ENCODE measurements at places on chromosomes 3 and 15. TPM values are rescaled to one million over a fixed set of nuclear protein-coding genes. Genes with fewer than 3 reads are reported as not detected.

The TNK2 gene
- total RNA-seq, result 38.6 TPM

DNA sequence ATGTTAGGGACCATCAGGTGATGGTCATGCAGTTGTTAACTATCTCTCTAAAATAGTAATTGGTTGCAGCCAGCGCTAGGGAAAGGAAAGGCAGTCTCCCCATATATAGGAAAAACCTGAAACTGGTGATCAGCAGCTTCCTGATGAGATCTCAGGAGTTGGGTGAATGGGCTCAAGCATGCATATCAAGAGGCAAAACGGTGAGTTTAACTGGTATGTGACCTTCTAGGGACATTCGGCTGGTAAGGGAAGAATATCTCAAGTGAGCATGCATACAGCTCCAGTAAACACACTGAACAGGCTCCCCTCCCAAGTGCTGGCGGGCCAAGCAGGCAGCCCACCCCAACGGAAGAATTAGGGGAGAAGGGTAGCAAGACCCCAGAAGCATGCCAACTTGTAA, 49.3 kb upstream of the ROBO2 start:
- DNase-seq, result no peak
- no peaks in the 10 kb centered on the region for H3K36me3 ChIP-seq
- no peaks in the 10 kb centered on the region for H3K4me1 ChIP-seq
- H3K27ac ChIP-seq, result no peak overlapping the region
- H3K4me3 ChIP-seq, result no peak overlapping the region
- H3K27me3 ChIP-seq, result no peaks in the 10 kb centered on the region

The KBTBD13 gene
- not detected for total RNA-seq

DNA sequence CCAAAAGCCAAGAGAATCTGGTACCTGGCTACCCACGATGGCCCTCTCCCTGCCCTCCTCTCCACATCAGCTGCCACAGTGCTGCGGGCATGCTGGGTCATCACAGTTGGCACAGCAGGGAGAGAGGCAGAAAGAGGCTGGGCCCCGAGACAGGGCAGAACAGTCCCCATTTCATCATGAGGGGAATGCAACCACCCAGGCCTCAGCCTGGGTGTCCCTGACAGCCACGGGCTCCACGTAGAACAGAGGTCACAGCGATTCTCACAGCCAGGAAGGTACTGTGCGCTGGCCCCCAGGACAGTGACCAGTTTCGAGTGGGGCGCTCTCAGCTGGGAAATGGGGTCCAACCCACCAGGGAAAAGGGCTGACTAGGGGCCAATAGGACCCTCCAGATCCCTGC, 6.3 kb downstream of the LIPC start:
- no peak overlapping the region for H3K27ac ChIP-seq
- no peak for DNase-seq
- H3K27me3 ChIP-seq, result no peaks in the 10 kb centered on the region

- no peaks in the 10 kb centered on the region for H3K4me1 ChIP-seq
- H3K36me3 ChIP-seq, result peaks cover 21% of the 10 kb centered on the region
- H3K27me3 ChIP-seq, result no peaks in the 10 kb centered on the region
- H3K4me3 ChIP-seq, result no peak overlapping the region
Observed at GRCh38 chr3:126026277-126026751, 57.3 kb downstream of the ROPN1B start.

The FETUB gene
- total RNA-seq, result not detected

DNA sequence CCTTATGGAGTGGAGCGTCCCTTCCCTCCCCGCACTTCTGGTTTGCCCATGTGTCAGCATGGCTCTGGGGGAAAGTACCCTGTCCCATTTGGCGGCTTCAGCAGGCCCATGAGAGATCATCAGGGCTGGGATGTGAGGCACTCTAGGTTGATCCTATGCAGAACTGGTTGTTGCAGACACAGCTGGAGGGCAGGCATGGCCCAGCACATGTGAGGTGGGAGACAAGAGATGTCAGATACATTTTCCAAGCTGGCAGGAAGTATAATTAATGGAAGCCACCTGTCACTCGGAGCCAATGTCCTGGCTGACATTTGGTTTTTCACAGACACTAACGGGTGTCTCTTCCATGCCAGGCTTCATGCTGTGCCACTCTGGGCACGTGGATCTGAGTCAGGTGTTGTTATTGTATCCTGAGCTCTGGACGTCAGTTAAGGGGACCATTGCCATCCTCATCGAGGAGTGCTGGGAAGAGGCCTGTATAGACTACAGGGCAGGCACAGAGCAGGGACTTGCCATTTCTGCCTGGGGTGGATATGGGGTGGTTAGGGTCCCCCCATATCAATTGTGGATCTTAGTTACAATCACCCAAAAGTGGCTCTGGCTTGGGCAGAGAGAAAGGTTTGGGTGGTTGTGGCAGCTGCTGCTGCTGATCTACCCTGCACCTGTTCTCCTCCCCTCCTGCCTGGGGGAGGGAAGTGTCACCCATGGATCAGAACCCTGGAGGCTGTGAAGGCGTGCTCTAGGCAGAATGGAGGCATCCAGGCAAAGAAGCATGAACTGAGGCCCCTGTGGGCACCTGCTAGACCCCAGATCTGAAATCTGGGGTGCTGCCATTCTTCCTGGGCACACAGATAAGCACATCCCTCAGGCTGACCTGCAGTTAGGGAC, 140.7 kb downstream of the FBLN2 start:
- H3K4me3 ChIP-seq, result no peak overlapping the region
- peaks cover 58% of the 10 kb centered on the region for H3K27me3 ChIP-seq
- no peak for DNase-seq
- H3K36me3 ChIP-seq, result peaks cover 4% of the 10 kb centered on the region
